ENCODE measurements at places on chromosomes 7 and 10.

GRCh38 chr7:41122256-41122987, 580.5 kb downstream of the INHBA start:
- no peak for DNase-seq

DNA sequence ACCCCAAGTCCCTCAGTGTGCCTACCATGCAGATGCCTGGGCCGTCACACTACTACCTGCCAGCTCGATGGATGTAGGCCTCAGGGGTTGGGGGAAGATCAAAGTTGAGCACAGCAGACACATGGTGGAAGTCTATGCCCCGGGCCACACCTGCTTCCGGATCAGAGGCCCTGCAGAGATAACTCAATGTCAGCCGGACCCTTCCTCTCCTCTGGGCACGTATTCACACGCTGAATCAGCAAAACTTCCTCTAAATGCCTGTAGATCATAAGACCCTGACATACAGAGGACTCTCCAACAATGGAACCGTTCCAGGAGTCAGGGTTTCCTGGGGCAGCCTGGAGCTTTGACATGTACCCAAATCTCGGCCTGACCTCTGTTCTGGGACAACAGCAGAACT, 3.7 kb downstream of the DDX56 start:
- DNase-seq, result no peak

DNA sequence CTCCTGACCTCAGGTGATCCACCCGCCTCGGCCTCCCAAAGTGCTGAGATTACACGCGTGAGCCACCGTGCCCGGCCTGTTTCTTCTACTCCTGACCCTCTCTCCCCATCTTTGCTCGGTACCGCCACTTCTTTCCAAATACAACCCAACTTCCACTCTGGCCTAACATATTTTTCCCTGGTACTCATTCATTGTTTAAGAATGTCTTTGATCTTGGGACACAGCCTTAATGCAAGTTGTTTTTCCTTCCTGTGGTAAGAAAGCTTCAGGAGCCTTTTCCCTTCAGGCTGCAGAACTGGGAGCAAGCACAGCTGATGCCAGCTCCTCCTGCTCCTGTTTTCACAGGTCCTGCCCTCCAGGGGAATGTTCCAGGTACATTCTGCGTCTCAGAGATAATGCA, 13.7 kb downstream of the CALML3 start:
- no peak for DNase-seq

DNA sequence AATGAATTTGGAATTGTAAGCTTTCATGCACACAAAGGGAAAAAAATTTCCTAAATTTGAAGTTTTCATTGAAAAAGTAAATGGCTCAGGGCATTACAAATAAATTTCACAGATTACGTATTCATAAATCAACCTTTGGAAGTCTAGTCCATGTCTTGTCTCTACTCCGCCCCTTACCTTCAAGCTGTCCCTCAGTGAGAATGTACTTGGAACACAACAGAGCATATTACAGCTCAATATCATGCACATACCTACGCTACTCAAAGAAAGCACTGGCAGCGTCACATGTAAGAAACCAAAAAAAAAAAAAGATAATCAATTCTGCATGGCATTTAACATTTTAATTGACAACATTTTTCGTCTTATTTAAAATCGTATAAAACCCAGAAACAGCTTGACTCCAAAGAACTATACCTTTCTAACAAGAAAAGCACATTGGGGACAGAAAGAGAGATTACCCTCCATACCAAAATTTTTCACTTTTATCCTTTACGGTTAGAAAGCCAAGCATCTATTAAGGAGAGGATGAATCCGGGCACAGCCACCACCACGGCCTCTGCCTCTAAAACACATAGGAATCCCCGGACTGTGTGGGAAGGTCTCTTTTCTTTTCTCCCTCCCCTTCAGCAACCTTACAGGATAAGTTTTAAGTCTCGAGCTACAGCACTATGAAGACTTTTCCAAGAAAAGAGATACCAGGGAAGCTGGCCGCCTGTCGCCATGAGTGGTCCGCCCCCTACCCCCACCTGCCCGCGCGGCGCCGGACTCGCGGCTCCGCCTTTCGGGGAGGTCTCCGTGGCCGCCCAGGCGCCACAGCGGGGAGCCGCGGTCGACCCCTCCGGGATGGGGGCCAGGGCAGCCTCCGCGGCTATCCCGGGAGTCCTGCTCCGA, 1.1 kb downstream of the JMJD1C start:
- no peak for DNase-seq

- no peak for DNase-seq
Observed at GRCh38 chr7:64876792-64877713, 26.0 kb upstream of the ZNF273 start.

- no peak for DNase-seq
Observed at GRCh38 chr10:60384011-60384410, 5.7 kb downstream of the ANK3 start.

DNA sequence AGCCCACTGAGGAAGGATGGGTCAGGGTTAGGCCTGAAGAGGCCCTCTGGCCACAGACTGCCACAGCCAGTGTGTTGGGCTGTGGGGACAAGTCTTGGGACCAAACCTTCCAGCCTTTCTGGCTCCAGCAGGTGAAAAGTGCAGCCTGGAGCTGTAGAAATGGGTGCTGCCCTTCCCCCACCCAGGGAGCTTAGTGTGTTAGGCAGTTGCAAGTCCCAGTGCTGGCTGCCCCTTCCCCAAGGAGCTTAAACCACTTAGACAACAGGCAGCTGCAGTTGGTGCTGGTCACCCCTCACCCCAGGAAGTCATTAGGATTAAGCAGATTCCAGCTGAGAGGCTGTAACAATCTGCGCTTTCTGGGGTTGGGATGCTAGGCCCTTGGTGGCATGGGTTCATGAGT, 563.3 kb downstream of the NRG3 start:
- no peak for DNase-seq

- DNase-seq, result no peak
Observed at GRCh38 chr10:50152792-50153272, 85.1 kb downstream of the WASHC2A start.

DNA sequence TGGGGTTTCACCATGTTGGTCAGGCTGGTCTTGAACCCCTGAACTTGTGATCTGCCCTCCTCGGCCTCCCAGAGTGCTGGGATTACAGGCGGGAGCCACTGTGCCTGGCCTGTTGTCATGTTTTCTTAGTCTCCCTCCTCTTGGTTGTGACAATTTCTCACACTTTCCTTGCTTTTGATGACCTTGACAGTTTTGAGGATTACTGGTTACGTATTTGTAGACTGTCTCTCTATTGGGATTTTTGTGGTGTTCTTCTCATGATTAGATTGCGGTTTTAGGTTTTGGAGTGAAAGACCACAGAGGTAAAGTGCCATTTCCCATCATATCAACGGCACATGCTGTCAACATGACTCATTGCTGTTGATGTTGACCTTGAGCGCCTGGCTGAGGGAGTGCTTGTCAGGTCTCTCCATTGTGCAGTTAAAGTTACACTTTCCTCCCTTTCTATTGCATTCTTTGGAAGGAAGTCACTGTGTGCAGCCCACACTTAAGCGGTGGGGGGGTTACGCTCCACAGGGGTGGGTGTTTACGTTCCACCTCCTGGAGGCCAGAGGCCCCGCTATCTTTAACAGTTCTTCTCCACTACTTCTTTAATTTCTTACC, 10.8 kb downstream of the NEURL1 start:
- peak; percentile 72 for DNase-seq

DNA sequence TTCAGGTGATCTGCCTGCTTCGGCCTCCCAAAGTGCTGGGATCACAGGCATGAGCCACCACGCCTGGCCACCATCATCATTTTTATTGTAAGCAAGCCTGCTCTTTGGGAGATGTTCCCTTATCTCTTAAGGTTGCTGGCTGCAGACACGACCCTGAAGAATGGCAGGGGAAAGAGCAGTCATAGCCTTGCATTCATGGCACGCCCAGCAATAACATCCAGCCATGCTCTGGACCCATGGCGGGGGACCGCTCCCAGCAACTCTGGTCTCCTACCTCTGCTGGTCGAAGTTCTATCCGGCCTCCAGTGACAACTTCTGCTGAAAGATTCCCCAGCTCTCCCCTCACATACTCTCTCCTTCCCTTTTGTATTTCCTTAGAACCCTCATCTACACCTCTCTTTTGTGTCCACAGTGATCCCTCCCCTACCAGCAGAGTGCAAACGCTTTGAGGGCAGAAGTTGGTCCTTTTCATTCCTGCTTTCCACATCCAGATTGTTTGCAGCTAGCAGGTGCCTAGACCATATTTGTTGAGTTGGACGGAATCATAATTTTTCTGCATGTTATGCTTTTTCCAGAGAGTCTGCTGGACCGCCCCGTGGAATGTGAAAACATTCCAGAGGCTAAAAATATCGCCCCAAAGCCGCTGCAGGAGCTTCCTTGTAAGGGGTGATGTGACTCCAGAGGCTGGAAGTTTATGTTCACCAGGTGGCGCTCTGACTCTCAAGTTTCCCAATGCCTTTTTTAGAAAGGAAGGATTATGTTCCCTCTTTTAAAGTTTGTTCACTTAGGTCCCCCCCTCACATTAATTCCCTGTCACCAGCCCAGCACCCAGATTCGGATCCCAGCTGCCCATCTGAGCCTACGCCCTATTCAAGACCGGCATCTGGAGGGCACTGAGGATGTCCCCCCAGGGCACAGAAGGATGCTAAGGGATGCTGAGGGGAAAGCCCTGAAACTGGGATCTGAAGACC, 4.3 kb upstream of the MARVELD1 start:
- DNase-seq, result peak; percentile 50

DNA sequence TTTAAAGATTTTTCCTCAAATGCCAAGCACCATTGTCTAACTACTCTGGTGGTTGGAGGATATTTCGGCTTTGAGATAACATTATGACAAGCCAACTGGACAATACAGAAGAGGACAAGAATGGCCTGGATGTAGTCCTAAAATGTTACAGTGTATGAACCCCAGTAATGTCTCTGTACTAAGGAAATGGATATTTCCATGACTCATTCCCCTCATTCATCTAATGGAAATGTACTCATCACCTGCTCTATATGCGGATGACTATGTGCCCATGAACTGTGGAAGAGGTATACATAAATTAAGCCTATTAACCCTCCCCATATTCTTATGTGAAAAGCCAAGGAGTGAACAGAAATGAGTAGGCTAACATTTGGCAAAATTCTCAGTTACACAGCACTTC, 207.9 kb downstream of the CACNA2D1 start:
- no peak for DNase-seq

- no peak for DNase-seq
Observed at GRCh38 chr7:126211875-126212274, 1040.9 kb downstream of the GRM8 start.

DNA sequence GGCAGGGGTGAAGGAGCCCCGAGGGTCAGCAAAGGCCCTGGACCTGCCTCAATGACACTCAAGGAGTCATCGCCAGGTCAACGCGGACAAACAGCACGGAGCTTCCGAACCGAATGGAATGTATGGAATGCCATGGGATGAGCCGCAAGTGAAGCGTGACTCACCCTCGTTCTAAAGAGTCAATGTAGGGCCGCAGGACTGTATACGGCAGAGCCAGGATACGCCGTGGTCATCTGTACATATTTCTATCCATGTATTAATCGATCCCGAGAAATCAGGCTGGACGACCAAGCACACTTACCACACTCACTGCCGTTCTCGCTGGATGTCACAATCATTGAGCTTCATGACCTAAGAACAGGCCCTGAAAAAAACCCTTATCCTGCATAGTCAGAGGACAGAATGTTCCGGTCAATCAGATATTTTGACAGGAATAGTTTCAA, 4.3 kb downstream of the SNX8 start:
- DNase-seq, result no peak

GRCh38 chr7:141409219-141409618, 142.0 kb upstream of the AGK start:
- DNase-seq, result no peak

GRCh38 chr7:142030848-142031247, 35.2 kb downstream of the MGAM start:
- DNase-seq, result no peak

DNA sequence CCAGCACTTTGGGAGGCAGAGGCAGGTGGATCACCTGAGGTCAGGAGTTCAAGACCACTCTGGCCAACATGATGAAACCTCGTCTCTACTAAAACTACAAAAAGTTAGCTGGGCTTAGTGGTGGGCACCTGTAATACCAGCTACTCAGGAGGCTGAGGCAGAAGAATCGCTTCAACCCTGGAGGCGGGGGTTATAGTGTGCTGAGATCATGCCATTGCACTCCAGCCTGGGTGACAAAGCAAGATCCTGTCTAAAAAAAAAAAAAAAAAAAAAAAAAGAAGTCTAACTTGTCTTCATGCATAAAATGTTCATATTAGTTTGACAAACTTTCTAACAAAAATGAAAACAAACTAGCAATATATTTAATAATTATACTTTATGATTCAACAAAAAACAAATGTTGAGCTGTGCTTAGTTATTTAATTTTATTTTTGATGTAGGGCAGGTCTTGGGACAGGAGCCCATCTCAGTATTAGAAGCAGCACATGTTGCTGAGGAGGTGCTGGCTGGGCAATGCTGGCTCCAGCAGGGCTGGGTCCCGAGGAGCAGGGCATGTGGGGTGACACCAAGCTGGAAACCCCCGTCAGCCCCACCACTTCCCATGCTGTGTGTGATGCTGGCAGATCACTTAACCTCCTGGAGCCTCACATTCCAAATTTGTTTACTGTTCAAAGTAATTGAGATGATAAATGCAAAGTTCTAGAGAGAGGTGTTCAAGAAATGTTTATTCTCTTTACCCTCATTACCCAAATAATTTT, 335.3 kb upstream of the KLF6 start:
- DNase-seq, result no peak

GRCh38 chr10:128896116-128896795, 570.8 kb upstream of the MGMT start:
- no peak for DNase-seq

GRCh38 chr7:69260023-69260422, 338.3 kb upstream of the AUTS2 start:
- no peak for DNase-seq

DNA sequence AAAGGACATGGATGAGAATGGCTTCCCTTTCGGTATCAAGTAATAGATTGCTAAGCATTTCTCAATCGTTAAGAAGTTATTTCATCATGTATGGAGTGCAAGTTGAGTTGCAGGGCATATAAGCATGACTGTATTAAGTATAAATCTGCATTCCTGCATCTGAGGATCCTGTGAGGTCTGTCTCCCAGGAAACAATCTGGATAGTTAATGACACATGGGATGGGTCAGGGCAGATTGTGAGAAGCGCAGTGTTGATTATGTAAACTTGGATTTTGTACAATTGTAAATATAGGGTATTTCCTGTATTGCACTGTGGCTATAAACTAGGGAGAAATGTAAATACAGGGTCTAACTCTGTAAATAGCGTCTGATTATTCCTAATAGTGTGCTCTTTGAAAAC, 102.6 kb downstream of the PLXDC2 start:
- no peak for DNase-seq

All from GM12865 (cell line).